ENCODE measurements at places on chromosomes 7 and 10.

DNA sequence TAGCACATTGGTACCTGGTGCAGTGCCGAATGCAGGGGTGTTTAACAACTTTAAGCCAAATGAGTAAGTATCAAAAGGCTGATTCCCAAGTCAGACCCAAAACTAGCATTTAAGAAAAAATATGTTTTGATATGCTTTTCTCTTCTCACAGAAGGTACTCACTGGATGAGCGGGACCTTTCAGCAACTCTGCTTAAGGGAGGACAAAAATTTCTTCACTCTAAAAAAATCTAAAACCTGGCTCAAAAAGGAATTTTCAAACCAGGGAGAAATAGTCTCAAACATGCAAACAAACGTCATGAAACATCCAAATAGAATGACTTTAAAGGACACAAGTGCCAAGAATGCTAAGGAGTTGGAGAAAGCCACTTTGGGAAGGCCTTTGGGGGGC lies 962.1 kb downstream of the KCNMA1 start:
- no peak for DNase-seq

- no peak for DNase-seq
Measured at GRCh38 chr10:109393425-109393824, 529.9 kb downstream of the XPNPEP1 start.

DNA sequence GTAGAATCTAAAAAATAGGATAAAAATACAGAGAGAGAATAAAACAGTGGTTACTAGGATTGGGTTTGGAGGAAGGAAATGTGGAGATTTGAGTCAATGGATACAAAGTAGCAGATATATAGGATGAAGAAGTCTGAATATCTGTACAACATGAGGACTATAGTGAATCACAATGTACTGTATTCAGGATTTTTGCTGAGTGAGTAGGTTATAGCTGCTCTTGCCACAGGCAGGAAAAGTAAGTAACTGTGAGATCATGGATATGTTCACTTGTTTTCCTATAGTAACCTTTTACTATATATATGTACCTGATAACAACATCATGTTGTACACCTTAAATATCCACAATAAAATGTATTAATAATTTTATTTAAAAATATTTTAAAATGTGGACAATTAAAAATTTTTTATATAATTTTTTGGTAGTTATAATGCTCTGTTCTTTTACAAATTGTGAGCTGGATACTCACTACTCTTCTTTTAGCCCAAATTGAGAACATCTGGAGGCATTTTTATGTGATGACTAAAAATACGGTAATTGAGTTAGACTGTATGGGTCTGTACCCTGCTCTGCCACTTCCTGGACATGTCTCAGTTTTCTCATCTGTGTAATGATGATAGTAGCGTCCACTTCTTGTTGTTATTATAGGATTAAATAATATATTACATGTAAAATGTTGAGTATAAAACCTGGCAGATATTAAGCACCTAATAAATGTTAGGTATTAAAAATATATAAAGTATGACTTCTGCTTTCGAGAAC lies 439.1 kb downstream of the AUTS2 start:
- no peak for DNase-seq

DNA sequence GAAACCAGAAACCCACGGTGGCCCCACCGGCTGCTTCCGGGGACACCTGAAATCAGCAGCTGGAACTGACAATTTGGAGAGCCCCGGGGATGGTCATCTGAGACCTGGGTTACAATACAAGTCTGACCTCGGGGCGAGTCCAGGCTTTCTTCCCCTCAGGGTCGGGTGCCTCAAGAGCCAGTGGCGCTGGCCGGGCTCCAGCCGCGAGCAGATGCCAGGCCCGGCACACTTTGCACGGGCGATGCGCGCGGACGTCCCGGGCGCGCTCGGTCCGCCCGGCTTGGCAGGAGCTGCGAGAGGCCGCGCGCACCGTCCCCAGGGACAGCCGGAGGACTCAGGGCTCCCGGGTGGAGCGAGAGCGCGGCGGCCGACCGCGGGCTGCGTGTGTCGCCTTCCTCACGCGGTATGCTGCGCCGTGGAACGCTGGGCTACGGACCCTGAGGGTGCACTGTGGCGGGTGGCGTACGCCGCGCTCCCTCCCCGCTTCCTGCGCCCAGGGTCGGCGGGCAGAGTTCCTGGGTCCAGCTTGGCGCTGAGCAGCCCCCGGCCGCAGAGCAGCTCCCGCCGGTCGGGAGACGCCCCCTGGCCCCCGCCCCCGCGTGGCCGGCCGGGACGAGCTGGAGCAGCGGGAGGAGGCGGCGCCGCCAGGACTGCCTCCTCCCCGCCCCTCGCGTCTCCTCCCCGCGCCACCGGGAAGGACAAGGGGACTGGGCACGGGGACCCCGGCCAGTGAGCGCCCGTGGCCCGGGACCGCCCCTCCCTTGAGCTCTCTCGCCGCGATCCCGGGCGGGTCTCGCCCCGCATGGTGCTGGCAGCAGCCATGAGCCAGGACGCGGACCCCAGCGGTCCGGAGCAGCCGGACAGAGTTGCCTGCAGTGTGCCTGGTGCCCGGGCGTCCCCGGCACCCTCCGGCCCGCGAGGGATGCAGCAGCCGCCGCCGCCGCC lies at the start of gene RBM20:
Gene RBM20 (plus strand): TSS at position 684 of the 945 bp plus-strand sequence. CDS start 119 bp downstream, at position 803.
- DNase-seq: peak; percentile 30

Measured in H54 (cell line).